Stimulated activated CD8-positive, alpha-beta memory T cell treated with anti-CD3 and anti-CD28 coated beads, Interleukin-4, amount 100 ng/mL, for 4 hours (primary cell): ENCODE measurements at places on chromosomes 7 and 10.

GRCh38 chr10:80771902-80772555 lies 234.3 kb downstream of the SH2D4B start:
- no peak for DNase-seq

- DNase-seq = no peak
Measured at GRCh38 chr7:379456-380138, 89.6 kb downstream of the FOXL3 start.

DNA sequence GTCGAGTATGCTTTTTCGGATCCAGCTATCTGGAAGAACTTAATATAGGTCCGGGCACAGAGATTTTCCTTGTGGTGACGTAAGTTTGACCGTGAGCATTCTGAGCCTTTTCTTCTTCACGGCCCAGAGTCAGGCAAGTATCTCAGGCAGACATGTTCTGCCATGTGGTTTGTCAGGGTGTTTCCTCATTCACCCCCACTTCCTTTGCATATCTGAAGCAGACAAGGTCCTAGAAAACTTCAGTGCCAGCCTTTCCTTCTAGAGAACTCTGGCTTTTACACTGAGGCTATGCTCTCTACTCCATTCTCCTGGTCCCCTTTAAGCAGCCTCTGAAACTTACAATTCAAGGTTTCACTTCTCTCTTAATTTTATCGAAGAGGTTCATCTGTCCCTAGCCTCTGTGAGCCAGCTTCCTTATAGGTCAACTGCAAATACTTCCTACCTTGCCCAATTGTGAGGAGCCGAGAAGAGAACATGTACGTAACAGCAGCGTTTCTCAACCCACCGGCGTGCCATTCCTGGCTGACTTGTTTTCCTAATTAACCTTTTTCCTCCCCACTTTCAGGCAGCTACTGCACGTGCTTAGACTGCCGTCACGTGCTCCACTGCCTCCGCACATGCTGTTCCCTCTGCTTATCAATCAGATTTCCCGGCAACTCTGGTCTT lies 47.3 kb downstream of the CDCA7L start:
- no peak for DNase-seq

DNA sequence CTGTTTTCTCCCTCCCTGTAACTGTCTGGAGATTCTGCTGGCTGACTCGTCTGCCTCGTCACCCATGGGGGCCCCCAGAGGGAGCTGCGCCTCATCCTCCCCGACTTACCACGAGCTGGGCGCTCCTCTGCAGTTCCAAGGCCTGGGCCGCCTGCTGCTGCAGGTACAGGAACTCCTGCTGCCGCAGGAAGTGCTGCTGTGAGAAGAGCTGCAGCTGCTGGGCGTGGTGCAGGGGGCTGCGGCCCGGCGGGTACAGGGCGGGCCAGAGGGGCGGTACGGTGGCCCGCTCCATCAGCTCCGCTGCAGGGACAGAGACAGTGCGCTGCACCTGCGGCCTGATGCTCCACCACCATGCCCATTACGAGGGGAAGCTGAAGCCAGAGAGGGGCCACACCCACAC lies 47.7 kb downstream of the TNRC18 start:
- no peak for DNase-seq

GRCh38 chr10:25974897-25975459 lies 40.9 kb downstream of the MYO3A start:
- no peak for DNase-seq

GRCh38 chr10:125034675-125035074 lies 92.8 kb downstream of the ZRANB1 start:
- no peak for DNase-seq

GRCh38 chr10:60368875-60369546 lies 20.7 kb downstream of the ANK3 start:
- no peak for DNase-seq

DNA sequence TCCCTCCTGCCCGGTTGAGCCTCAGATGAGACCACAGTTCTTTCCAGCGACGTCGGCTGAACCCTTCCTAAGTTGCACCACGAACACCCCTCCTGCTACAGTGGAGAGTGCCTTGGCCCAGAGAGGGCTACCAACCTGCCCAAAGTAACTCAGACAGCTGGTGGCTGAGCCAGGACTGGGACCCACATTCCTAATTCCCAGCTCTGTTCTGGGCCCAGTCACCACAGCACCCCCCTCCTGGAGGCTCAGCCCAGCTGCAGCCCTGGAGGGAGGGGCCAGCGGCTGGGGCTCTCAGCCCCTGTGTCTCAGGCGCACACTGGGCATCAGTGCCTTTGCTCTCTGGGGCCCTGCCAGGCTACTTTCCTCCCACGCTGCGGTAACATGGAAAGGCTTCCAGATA lies 10.6 kb downstream of the ATP6V1F start:
- DNase-seq = no peak

DNA sequence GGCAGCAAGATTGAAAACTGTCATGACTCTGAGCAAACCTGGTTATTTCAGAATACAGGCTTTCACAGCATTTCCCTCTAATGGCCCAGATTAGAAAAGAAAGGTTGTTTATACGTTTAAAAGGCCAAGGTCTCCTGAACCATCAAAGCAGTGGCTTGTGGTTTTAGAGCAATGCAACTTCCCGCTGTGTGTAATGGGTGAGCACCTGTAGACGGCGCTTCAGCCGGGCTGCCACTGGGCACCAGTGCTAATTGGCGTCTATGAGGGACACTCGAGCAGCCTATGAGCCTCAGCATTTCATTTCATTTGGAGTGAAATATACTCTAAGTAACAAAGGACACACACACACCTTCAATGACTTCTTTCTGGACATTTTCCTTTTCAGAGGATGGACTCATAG lies 671.0 kb upstream of the FZD8 start:
- DNase-seq = no peak

- DNase-seq = no peak
Measured at GRCh38 chr10:128833671-128834070, 633.4 kb upstream of the MGMT start.

GRCh38 chr7:121547544-121548092 lies 151.5 kb upstream of the FAM3C start:
- no peak for DNase-seq

GRCh38 chr10:117997673-117998072 lies 49.1 kb downstream of the RAB11FIP2 start:
- DNase-seq = no peak

DNA sequence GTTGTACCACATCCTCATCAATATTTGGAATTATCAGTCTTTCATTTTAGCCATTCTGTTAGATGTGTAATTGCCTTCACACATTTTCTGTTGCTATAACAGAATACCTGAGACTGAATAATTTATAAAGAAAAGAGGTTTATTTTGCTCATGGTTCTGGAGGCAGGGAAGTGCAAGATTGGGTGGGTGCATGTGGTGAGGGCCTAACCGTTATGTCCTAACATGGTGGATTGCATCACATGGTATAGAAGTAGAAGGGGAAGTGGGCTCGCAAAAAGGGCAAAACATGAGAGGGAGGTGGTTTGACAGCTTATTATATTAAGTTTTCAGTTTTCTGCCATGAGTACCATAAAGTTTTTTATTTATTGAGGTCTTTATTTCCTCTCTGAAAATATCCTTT lies 452.0 kb downstream of the ARL4A start:
- DNase-seq = no peak

- DNase-seq = no peak
Measured at GRCh38 chr7:32611201-32612099, 116.2 kb downstream of the AVL9 start.

GRCh38 chr7:20784388-20785156 lies 2.1 kb downstream of the SP8 start:
- DNase-seq = no peak

- DNase-seq = no peak
Measured at GRCh38 chr10:123972481-123973401, 81.1 kb upstream of the CPXM2 start.

DNA sequence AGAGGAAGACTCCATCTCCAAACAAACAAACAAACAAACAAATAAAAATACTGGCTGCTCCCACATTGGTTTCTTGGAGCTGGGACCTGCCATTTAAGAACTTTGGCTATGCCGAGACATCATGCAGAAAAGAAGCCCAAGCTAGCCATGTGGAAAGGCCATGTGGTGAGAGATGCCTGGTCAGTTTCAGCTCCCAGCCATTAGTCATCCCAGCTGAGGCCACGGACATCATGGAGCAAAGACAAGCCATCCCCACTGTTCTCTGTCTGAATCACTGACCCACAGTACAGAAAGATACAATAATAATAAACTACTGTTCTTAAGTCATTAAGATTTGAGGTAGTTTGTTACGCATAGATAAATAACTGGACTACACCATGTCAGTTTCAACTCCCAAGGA lies 70.0 kb upstream of the PCBD1 start:
- DNase-seq = no peak

DNA sequence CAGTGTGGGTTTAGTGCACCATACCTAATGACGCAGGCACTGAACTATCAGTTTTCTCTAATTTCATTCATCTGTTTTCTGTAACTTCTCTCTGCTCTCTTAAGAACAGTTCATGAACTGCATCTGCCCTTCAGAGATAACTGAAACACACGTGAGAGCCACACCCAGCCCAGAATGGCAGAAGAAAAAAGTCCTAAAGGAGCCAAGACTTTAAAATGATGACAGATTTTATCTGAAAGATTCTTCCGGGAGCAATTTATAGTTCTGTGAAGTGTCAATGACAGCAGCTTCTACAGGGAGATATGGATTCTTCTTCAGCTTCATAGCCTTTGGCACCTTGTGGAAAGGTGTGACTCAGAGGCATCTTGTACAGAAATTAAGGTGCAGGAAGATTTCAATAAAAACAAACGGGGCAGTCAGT lies 211.5 kb upstream of the SLC26A5 start:
- DNase-seq = no peak

DNA sequence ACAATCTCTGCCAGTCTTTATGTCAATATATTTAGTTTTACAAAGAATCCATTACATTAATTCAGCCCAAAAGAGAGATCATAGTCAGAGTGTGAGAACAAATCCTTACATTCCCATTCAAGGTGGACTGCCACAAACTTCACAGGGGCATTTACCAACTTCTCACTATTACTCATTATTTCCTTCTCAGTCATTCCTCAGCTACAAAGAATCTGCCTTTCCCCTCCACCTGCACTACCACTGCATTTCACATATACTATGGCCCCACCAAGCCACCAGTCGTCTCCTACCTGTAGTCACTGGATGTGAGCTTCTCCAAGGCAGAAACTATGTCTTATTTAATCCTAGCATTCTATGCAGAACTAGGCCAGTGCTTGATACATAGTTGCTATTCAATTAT lies 94.3 kb downstream of the USP6NL start:
- no peak for DNase-seq

GRCh38 chr7:149872419-149873073 lies 1.2 kb upstream of the ATP6V0E2 start:
- DNase-seq = no peak

GRCh38 chr7:45001138-45001694 lies 1.2 kb downstream of the CCM2 start:
- DNase-seq = no peak

DNA sequence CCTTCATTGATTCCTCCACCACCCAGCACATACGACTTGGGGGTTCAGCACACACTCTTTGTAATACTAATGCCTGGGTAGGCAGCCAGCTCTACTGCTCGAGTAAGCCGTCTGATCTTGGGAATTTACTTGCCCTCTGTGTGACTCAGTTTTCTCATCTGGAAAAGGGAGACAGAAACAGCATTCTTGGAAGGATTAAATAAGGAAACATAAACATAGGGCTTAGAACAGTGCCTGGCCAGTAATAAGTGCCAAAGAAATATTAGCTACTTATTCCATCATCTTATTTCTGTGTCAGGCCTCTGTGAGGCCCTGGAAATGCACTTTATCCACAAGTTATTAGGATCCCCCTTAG lies 130.1 kb downstream of the TNS3 start:
- DNase-seq = no peak

GRCh38 chr7:96299496-96299895 lies 22.4 kb downstream of the SLC25A13 start:
- DNase-seq = no peak

DNA sequence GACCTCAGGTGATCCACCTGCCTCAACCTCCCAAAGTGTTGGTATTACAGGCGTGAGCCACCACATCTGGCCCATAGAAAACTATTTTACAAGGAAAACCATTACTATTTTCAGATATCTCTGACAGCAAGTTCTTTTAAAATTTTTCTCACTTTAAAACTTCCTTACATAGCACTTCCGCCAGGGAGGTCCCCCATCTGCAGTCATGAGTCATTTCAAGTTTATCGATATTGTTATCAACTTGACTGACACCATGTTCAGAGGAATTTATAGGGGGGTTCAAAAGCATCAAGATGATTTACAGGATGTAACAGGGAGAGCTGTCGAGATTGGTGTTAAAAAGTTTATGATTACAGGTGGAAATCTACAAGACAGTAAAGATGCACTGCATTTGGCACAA lies 88.8 kb downstream of the NRBF2 start:
- no peak for DNase-seq

DNA sequence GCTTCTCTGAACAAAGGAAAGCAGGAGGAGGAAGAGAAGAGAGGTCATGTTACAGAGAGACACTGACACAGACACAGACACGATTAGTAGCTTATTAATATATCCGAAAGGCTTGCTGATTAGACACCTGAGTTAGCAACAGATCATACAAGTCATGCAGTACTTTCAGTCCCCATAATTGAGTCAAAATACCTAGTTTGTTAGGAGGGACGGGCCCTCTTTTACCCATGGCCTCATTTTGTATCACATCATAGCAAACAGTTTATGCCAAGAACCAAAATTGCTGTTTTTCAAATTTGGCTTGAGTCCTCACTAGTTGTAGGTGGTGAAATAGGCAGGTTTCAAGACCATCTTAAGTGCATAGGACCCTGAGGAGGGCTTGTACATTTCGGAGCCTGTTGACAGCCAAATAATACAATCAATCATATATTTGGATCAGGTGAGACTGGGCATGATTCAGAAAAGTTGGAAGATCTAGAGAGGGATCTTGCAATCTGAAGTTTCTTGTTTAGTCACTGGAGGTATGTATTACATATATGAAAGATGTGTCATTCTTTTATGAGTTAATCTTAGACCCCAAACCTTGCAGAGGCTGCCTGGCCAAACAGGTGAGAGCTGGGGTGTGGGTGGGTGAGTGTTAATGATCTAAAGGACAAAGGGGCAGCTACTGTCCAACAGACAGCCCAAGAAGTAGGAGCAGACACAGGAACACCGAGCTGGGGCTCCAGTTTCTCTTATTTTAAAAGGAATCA lies 65.4 kb downstream of the PRPF18 start:
- no peak for DNase-seq

DNA sequence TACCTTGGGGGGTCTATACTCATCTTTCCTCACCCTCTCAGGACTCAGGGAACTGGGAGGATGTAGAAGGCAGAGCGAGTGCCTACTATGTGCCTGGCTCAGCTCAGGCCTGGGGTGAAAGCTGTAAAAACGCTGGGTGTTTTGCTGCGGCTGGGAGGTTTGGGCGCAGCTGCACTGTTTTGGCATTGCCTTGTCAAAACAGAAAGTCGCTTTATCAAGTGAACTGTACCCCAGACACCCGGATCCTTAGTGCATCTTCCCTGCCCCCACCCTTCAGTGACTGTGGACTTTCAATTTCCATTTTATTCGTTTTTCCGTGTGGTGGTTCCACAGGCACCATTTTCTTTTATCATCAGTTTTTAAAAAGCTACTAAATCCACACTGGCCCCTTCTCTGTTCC lies 86.7 kb upstream of the ZNF716 start:
- no peak for DNase-seq
